ENCODE measurements at places on chromosomes 2 and 18. TPM values are rescaled to one million over a fixed set of nuclear protein-coding genes. Genes with fewer than 3 reads are reported as not detected.

MSTN gene
- total RNA-seq, result 0.36 TPM

LOXHD1 gene
- not detected for total RNA-seq

ONECUT2 gene
- 8.2 TPM for total RNA-seq

DNA sequence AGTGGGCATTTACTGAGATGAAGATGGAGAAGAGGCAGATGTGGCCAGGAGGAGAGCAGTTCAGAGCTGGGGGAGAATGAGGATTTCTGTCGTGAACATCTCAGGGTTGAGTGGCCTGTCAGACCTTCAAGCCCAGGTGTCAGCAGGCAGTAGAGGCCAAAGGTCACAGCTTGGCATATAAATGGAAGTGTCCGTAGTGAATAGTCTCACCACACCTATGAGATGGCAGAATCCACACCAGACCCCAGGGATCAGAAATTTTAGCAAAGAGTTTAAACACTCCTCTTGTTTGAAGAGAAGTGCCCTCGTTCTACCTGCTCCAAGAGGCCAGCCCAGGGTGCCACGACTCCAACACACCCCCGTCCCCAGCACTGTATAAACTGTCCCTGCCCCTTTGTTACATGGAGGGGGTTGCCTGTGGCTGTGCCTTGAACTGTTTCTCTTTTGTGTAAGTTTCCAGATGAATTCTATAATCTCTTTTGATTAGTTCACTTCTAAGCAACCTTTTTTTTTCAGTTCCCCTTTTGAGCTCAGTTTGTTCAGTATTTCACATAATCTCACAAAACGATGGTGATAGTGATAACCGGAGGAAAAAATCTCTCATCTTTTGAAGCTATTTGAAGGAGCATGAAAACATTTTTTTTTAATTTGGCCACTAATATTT lies 69.0 kb upstream of the TTC39C start:
- DNase-seq, result no peak
- H3K36me3 ChIP-seq, result no peaks in the 10 kb centered on the region
- H3K4me3 ChIP-seq, result no peak overlapping the region
- no peak overlapping the region for H3K27ac ChIP-seq

GRCh38 chr2:100292022-100292580 lies 30.2 kb downstream of the LONRF2 start:
- peak; percentile 14 for DNase-seq
- no peaks in the 10 kb centered on the region for H3K4me1 ChIP-seq

- no peak overlapping the region for H3K27ac ChIP-seq
- no peaks in the 10 kb centered on the region for H3K36me3 ChIP-seq
- H3K4me3 ChIP-seq, result no peak overlapping the region
- H3K4me1 ChIP-seq, result no peaks in the 10 kb centered on the region
Measured at GRCh38 chr2:229096409-229097066, 174.5 kb downstream of the PID1 start.

DNA sequence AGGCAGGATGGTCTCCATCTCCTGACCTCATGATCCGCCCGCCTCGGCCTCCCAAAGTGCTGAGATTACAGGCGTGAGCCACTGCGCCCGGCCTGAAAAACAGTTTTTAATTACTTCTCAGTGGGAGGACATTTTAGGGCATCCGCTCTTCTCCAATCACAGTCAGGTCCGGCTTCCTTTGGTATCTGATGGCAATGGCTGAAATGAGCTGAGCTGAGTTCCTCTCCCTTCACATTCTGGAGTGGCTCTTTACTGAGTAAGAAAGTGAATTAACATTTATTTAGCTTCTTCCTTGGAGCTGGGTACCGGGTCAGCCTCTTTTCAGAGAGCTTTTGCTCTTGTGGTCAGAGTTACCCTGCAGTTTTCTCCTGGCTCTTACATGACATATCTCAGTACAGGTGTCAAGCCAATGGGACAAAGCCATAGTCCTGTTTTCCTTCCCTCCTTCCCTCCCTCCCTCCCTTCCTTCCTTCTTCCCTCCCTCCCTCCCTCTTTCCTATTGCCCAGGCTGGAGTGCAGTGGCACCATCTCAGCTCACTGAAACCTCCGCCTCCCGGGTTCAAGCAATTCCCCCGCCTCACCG lies 1.1 kb upstream of the TTC27 start:
- peak overlapping the region; percentile 97 for H3K4me3 ChIP-seq
- H3K36me3 ChIP-seq, result peaks cover 8% of the 10 kb centered on the region
- H3K27me3 ChIP-seq, result peaks cover 18% of the 10 kb centered on the region
- peaks cover 12% of the 10 kb centered on the region for H3K4me1 ChIP-seq
- no peak for DNase-seq

GRCh38 chr18:44682201-44682870 lies 1.6 kb downstream of the SETBP1 start:
- peaks cover 6% of the 10 kb centered on the region for H3K27me3 ChIP-seq
- H3K4me3 ChIP-seq, result no peak overlapping the region
- no peak for DNase-seq

DNA sequence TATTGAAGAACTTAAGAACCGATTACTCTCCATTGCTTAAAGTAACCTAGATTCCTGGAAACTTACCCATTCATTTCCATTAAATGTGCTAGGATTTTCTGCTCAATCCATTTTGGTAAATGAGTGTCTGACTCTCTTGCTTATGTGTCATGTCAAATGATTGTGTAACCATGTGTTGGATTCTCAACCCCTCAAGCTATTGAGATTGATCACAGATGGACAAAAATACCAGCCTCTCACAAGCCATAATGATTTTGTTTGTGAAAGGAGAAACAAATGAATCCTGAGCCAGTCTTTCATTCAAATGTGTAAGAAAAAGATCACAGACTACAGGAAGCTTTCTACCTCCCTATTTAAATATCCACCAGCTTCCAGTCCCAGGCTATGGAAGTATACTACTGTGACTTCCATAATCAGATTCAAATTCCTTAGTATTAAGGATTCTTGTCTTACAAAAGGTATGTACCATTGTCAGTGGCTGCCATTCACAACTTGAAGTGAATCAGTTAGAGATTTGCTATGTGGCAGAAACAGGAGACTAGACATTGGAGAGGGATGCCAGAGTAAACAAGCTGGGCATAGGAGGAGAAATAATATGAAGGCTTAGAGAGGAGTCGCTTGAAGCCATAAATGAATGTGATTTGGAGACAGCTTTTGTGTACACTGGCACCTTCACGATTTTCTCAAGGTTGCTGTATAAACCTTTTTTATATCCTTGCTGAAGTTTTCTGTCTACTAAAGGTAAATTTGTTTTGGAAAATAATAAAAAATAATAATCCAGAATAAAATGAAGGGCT lies 498.5 kb upstream of the SETBP1 start:
- H3K4me3 ChIP-seq, result no peak overlapping the region
- H3K27ac ChIP-seq, result no peak overlapping the region
- H3K36me3 ChIP-seq, result no peaks in the 10 kb centered on the region
- H3K4me1 ChIP-seq, result peaks cover 6% of the 10 kb centered on the region

DNA sequence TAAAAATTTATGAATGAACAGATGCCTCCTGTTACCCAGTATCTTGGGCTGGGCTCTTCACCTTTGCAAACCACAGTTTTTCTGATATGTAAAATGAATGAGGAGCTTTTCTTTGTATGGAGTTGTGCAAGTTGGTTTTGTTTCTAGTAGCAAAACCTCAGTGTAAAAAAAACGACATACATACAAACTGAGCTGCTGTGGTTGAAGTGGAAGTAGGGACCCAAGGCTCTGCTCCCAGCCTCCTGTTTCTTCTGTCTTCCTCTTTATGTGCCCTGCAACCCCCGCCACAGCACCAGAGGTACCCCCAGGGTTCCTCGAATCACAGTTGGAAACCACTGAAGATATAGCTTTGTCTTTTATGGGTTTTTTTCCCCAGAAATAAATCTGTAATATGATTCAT lies 118.1 kb downstream of the MYO1B start:
- DNase-seq, result no peak
- H3K36me3 ChIP-seq, result peaks cover 15% of the 10 kb centered on the region
- no peak overlapping the region for H3K27ac ChIP-seq
- H3K4me1 ChIP-seq, result no peaks in the 10 kb centered on the region
- H3K4me3 ChIP-seq, result no peak overlapping the region

DNA sequence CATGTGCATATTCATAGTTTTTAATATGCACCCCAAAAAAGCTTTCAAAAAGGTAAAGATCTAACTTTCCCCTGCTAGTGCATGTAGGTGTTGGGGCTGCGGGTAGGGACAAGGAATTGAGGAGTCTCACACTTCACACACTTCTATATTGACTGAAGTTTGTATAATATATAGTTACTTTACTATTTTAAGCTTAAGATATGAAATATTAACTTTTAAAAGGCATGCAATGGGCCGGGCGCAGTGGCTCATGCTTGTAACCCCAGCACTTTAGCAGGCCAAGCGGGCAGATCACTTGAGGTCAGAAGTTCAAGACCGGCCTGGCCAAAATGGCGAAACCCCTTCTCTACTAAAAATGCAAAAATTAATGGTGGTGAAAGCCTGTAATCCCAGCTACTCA lies 109.1 kb upstream of the SH3BP4 start:
- peaks cover 37% of the 10 kb centered on the region for H3K4me1 ChIP-seq
- no peaks in the 10 kb centered on the region for H3K27me3 ChIP-seq
- H3K4me3 ChIP-seq, result no peak overlapping the region
- peaks cover 2% of the 10 kb centered on the region for H3K36me3 ChIP-seq
- no peak overlapping the region for H3K27ac ChIP-seq

- peaks cover 29% of the 10 kb centered on the region for H3K36me3 ChIP-seq
- no peak for DNase-seq
- H3K27me3 ChIP-seq, result no peaks in the 10 kb centered on the region
- peaks cover 5% of the 10 kb centered on the region for H3K4me1 ChIP-seq
- no peak overlapping the region for H3K27ac ChIP-seq
- no peak overlapping the region for H3K4me3 ChIP-seq
Measured at GRCh38 chr2:86135653-86136052, 29.6 kb downstream of the PTCD3 start.

DNA sequence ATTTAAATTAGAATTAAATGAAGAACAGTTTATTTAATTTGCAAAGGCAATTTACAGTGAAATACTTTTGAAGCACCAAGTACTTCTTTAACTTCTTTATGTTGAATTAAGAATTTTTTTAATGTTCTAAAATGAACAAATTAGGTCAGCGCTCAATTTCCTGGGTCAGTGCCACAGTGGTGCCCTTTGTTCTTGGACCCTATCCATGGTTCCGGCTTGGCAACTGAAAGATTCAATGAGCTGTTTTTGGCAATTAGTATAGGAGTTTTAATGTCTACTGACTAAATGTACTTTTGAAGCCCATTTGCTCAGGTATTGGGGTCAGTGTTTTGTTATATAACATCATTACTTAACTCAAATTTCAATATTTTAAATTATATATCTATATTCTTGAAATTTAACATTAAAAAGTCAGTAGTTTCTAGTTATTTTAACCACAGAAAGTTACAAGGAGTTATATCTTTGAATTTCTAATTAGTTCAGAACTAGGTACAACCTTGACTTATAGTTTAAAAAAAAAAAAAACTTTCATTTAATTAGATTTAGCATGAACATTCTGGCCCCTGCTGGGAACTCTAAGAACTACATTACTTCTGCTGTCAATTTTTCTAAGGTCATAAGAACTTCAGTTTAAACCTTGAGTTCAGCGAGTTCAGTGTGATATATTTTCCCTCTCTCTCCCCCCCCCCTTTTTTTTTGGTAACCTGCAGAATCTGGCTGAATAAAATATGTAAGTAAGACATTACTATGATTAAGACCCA lies 7.6 kb upstream of the MSTN start:
- no peaks in the 10 kb centered on the region for H3K27me3 ChIP-seq
- H3K4me3 ChIP-seq, result no peak overlapping the region
- no peak overlapping the region for H3K27ac ChIP-seq
- H3K36me3 ChIP-seq, result no peaks in the 10 kb centered on the region

GRCh38 chr2:37632310-37632709 lies 39.1 kb downstream of the CDC42EP3 start:
- no peaks in the 10 kb centered on the region for H3K27me3 ChIP-seq
- DNase-seq, result no peak
- no peaks in the 10 kb centered on the region for H3K36me3 ChIP-seq
- H3K27ac ChIP-seq, result no peak overlapping the region
- no peak overlapping the region for H3K4me3 ChIP-seq

All from neural crest cell (in vitro differentiated cells).